ENCODE measurements at places on chromosomes 5 and 9.

DNA sequence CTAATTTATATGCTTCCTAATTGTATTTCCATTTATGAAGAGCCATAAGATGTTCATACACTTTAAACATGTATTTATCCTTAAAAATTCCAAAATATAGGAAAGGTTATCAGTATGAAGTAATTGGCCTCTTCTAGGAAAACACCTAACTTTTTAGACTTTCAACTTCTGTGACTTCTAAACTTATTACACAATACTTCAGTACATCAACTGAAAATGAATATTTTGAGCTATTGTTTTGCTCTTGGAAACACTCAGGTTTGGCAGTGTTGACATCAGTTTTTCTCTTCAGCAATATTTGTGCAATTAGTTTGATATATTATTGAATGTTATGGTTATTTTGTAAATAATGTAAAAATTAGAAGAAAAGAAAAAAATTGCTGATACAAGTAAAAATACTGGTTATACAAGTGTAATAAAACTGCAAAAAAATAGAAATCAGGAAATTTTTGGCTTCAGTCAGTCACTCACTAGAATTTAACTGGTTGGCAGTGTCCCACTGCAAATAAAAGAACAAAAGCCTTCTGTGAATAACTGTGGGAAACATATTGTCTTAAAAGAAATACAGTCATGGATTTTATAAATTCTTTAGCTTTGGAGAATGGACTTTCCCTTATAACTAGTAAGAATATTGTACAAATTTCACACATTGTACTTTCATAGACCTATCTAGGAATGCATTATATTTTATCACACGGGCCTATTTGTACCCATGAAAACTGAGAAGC, 635.9 kb downstream of the TLE1 start:
- DNase-seq = no peak

- no peak for DNase-seq
Observed at GRCh38 chr5:51378448-51379330, 4.6 kb upstream of the ISL1 start.

- peak; percentile 84 for DNase-seq
Observed at GRCh38 chr5:58460732-58461286, 923 bp upstream of the PLK2 start.

DNA sequence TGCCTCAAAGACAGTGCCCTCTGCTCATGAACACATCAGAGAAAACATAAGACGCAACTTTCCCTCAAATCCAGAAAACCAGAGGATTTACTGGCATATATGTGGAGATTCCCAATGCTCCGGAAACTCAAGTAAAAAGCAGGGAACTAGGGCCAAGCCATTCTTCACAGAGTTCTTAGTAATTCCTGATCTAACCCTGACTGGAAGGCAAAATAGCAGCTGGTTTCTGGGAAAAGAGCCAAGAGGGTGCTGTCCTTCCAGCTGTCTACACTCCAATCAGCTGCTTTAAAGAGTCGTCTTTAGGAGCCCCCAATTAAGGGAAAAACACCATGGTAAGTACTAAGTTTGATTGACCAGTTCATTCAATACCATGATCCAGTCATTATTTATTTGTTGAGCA, 49.6 kb downstream of the GNA14 start:
- no peak for DNase-seq

DNA sequence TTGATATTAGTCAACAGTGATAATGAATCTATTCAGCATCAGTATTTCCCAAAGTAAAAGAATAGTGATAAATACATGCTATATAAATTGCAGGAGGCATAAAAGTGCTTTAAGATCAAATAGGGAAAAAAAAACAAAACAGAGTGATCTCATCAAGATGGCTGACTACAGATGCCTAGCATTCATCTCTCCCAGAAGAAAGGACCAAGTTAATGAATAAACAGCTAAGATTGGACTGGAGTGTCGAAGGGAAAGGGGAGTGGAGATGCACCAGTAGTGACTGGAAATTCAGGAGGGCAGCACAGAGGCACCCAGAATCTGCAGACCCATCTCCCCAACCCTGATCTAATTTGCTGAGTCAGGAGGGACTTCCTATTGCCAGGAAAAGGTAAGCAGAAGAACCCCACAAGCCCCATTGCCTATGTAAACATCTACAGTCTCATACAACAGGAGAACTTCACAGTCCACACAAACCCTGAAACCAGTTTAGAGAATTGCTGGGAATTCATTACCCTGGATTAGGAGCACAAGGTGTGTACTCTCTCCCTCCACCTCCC, 699.4 kb downstream of the PTPRD start:
- DNase-seq = no peak

- DNase-seq = no peak
Observed at GRCh38 chr5:142295084-142295758, 29.6 kb downstream of the SPRY4 start.

DNA sequence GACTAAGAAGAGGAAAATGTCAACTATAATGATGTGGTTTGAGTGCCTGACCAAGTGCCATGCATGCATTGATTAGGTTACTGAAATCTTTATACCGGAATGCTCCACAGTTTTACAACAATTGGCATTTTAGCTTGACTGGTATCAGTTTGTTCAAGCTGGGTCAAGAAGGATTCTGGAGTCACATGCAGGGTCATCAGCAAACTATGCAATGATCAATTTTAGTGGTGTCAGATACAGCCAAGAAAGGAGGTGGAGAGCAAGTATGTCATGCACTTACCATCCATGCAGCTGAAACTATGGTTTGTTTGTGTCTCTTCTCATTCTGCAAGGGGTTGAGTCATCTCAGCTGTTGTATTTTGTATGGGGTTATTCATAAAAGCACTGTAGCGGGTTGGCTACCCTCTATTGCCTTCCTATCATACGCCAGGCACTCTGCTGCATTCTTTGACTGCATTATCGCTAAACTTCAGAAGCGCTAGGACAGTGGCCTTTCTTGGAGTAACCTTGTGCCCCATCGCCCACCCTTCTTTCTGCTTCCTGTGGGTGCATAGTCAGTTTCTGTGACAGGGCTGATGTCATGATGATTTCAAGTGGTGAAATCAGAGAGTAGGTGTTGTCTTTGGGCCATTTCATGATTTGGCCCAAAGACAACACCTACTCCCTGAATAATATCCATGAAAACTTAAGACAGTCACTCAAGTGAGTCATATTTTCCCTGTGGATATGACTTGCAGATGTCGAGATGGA, 145.4 kb downstream of the MTX3 start:
- no peak for DNase-seq

- peak; percentile 50 for DNase-seq
Observed at GRCh38 chr5:177309351-177310191, 2.1 kb downstream of the MXD3 start.
